ENCODE measurements at places on chromosomes 3 and 15. TPM values are rescaled to one million over a fixed set of nuclear protein-coding genes. Genes with fewer than 3 reads are reported as not detected.

- no peak for DNase-seq
Observed at GRCh38 chr3:101072300-101072699, 79.1 kb upstream of the ABI3BP start.

- no peak for DNase-seq
Observed at GRCh38 chr3:157134620-157135191, 25.2 kb downstream of the CCNL1 start.

- no peak for DNase-seq
Observed at GRCh38 chr3:148102156-148102555, 595.5 kb upstream of the AGTR1 start.

PLIN1 gene
- total RNA-seq: 0.04 TPM

DNA sequence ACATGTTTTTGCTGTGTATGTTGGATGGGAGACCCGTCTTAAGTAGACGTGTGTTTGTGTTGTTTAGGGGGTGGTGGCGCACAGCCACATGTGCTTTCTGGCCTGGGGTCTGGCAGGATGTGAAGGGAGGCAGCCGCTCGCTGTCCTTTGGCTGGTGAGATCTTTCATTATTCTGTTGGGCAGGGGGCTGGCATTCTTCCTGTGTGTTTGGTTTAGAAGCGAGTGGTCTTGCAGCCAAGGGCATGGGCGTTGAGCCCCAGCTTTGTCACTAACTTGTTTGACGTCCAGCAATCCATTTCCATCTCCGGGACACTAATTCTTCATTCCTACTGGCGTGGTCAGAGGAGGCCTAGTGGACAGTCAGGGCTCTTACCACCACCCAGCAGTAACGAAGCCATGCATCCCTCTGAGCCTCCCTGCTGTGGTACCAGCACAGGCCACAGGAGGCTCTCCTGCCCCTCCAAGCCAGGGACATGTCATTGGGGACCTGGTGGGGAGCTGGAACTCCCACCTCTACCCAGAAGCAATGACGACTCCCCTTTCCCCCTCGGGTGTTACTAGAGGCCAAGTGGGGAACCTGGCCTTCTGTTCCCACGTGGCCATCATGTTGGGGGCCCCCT lies 10.7 kb downstream of the THSD4 start:
- DNase-seq: no peak

GRCh38 chr15:43977072-43977884 lies 150.5 kb downstream of the WDR76 start:
- DNase-seq: no peak

DNA sequence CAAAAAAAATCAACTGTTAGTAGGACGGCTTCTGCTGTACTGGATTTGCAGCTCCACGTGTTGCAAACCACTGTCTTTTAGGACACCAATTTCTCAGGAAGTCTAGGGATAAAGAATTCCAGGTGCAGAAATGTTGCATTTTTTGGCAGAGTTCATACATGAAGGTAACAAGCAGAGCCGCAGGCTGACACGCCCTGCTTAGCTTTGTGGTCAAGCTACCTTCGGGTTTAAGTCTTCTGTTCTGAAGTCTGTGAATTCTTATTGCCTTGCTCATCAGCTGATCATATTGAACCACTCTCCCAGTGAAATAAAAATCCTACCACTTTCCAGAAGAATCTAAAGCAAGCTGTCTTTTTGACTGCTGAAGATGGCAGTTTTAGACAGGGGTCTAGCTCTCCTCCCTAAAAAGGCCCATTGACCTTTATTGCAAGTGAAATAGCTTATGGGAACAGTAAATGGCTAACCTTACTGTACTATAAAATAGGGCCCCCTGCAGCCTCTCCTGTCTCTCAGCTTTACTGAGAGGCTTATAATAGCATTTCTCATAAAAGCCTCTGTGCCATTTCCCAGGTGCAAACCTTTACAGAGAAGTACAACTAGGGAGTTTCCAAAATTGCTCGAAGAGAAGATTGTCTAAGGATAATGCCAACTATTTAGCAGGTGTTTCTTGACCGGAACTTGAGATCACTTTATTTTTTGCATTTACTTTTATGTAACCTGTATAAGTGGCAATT lies 262.2 kb upstream of the IL12A start:
- DNase-seq: no peak

- peak; percentile 23 for DNase-seq
Observed at GRCh38 chr3:64084640-64085039, 61.3 kb upstream of the PSMD6 start.

NIPA2 gene
- total RNA-seq: 132 TPM

PRSS50 gene
- not detected for total RNA-seq

- DNase-seq: no peak
Observed at GRCh38 chr15:62085740-62086139, 19.0 kb downstream of the C2CD4A start.

DNA sequence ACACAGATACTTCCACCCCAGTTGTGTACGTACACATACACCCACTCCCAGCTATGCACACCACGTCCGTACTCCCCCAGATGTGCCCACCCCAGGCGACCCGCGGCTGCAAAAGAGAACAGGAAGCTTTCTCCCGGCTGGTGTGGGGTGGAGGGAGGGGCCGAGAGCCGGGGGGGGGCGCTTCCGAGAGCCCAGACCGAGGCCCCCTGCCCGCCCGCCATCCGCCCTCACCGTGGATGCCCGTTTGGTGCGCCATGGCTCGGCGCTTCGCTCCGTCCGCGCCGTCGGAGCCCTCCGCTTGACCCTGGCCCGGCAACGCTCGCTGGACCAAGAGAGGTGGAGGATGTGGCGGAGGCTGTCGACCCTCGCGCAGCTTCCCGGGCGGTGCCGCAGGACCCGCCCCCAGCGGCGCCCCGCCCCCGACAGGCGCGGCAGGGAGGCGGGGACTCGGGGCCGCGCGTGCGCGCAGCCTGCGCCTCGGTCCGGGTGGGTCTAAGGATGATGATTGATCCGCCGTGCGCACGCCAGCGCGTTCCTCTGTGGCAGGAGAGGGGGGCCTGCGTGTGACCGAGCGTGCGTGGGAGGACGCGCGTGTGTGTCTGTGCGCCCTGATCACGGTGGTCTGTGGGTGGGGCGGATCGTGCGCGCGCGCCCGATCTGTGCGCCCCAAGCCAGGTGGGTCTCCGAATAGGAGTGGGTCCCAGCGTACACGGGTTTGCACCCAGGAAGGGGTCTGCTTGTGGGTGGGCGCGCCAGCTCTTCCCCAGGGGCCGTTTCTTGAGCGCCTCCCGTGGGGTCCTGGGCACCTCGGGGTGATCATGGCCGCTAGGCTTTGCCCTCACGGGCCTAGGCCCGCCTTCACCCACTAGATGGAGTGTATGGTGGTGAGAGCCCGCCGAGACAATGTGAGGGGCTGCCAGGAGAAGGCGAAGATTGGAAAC lies at the start of gene TWF2:
Gene TWF2 (minus strand): TSS at position 398 of the 941 bp plus-strand sequence. CDS start 142 bp downstream, at position 256.
- peak; percentile 30 for DNase-seq

- DNase-seq: no peak
Observed at GRCh38 chr15:94008104-94009074, 223.0 kb upstream of the MCTP2 start.

DNA sequence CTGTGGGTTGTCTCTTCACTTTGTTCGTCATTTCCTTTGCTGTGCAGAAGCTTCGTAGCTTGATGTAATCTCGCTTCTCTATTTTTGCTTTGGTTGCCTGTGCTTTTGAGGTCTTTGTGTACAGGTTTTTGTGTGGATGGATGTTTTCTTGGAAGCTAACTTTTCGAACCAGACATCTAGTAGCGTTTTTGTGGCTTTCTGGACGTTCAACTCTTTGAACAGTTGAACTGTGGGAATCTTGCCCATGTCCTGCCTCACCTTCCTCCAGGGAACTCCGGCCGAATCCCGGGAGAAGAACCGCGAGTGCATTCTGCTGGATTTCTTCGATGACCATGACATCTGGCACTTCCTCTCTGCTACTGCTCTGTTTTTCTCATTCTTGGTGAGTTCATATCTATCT lies 70.6 kb downstream of the USF3 start:
- no peak for DNase-seq

DNA sequence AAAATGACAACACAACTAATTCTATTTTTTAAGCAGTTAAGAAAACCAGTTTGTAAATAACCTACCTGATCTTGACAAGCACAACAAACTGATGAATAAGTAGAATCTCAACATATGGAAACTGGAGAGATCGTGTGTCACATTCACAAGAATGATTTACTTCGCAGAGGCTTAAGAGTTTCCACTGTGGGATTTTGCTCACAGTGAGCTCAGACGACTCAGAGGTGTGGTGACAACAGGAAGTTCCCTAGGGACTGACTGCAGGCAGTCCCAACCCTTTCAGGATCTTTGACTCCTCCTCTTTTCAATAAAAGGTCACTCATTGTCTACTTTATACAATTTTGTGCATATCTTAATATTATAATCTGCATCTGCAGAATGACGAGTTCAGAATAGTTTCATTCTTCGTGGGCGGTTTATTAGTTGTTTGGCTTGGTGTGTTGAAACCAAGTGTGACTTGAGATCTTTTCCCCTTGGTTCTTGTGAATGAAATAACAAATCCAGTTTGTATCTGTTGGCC lies at the start of gene LIPH:
Gene LIPH (minus strand): TSS at position 231 of the 520 bp plus-strand sequence. CDS start 117 bp downstream, at position 114.
- peak; percentile 58 for DNase-seq

- no peak for DNase-seq
Observed at GRCh38 chr15:101087172-101087769, 164.6 kb downstream of the CHSY1 start.

DNA sequence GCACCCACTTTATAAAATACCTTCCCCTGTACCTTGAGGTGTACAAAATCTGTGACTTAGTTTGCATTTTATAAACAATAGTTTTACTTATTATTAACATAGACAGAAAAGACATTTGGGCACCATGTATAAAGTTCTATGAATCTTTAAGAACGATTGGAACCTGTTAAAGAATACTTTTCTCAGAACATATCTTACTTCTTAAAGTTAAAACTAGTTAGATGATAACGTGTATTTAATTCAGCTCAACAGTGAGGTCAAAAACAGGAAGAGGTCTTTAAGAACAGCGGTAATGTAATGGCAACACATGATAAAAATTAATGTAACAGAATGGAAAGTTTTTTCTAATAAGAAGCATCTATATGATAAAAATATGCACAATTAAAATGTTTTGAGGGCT lies 25.0 kb downstream of the CPOX start:
- no peak for DNase-seq

GRCh38 chr3:152183473-152183872 lies 85.3 kb upstream of the MBNL1 start:
- DNase-seq: peak; percentile 42

DNA sequence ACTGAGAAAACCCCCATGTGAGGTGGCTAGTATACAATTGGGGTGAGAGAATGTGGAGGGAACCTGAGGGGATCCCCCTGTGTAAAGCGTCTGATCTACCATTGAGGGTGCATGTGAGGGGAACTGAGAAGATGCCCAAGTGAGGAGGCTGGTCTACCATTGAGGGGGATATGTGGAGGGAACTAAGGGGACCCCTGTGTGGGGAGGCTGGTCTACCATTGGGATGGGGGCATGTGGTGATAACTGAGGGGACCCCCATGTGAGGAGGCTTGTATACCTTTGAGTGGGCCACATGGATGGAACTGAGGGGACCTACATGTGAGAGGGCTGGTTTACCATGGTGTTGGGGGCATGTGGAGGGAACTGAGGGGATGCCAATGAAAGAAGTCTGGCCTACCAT lies 160.8 kb downstream of the FBLN2 start:
- no peak for DNase-seq
